Amniotic epithelial cell (primary cell): ENCODE measurements at places on chromosomes 4 and X.

DNA sequence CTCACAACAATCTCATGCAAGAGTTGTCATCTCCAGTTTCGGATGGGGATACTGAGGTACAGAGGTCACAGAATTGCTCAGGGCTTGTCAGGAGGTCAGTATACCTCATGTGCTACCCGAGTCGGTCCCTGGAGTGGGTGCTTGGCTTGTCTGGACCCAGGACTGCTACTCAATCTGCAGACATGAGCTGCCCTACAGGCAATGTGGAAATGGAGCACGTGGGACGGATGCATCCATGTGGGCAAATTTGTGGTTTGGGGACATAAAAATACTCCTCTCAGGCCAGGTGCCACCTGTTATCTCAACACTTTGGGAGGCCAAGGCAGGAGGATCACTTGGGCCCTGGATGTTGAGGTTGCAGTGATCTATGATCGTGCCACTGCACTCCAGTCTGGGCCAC is 15.8 kb downstream of the USP11 start:
- no peak for DNase-seq

GRCh38 chr4:87555773-87556619 is 26.8 kb upstream of the SPARCL1 start:
- DNase-seq = peak; percentile 82

- no peak for DNase-seq
Measured at GRCh38 chr4:144318797-144319196, 178.3 kb upstream of the GYPA start.

GRCh38 chrX:48474127-48474526 is 1.9 kb upstream of the FTSJ1 start:
- DNase-seq = no peak

GRCh38 chr4:76546759-76547742 is 112.0 kb downstream of the SHROOM3 start:
- peak; percentile 82 for DNase-seq

DNA sequence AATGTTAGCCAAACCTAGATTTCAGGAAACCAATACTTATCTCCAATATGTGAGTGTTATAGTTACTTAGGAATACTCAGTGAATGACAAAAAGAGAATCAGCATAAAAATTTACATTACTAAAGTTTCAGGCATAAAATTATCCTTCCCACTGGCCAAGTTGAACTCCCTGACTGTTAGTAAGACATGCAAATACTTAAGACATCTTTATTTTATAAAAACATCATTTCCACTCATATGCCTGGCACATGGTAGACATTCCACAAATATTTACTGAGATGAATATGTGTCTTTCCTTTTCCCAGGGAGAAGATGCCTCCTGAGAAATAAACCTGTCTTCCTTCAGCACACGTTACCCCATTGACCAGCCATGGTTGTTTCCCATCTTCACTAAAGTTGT is 7.3 kb downstream of the VEGFD start:
- DNase-seq = no peak

- no peak for DNase-seq
Measured at GRCh38 chr4:795726-796119, 30.2 kb downstream of the CPLX1 start.

DNA sequence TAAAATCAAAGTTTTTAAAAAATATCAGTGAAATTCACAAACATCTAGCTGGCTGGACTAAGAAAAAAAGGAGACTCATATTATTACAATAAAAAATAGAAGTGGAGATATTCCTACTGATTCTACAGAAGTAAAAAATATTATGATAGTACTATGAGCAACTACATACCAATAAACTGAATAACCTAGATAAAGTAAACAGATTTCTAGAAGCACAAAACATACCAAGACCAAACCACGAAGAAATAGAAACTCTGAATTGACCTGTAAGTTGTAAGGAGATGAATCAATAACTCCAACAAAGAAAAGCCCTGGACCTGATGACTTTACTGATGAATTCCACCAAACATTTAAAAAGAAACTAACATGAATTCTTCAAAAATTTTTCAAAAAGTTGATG is 867.3 kb downstream of the PCDH18 start:
- DNase-seq = peak; percentile 17

DNA sequence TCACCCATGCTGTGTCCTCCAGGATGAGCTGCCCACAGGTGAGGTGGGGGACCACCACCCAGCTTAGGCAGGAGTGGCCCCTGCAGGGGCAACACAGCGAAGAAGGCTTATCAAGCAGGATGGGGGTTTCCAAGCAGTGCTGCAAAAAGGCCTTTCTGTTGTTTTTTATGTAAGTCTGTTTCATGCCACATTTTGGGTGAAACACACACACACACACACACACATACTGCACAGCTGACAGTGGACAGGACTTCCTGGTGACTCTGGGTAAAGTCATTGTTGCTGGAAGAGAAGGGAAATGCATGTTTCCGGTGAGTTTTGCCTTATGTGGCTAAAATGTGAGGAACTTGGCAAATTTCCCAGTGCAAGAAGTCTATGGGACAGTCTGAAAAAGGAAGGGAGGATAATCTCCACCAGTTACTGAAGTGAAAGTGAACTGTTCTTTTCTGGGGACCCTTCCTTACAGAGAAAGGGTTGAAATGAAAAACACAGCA is 119.2 kb downstream of the IRF2 start:
- peak; percentile 69 for DNase-seq

DNA sequence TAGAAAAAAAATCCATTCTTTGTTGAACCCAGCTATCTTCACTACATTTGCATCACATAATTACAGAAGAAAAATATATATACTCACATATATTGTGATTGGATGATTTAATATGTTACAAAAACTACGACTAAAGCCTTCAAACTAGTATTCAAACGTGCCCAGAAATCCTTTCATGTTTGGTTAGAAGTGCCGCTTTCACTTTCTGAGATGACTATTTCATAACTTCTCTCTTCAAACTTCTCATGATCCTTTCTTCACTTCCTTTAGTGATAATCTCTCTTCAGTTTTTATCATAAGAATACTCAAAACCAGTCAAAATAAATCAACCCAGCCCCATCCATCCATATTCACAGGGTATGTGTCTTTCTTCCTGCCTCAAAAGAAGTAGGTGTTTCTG is 50.8 kb upstream of the NAF1 start:
- DNase-seq = no peak

DNA sequence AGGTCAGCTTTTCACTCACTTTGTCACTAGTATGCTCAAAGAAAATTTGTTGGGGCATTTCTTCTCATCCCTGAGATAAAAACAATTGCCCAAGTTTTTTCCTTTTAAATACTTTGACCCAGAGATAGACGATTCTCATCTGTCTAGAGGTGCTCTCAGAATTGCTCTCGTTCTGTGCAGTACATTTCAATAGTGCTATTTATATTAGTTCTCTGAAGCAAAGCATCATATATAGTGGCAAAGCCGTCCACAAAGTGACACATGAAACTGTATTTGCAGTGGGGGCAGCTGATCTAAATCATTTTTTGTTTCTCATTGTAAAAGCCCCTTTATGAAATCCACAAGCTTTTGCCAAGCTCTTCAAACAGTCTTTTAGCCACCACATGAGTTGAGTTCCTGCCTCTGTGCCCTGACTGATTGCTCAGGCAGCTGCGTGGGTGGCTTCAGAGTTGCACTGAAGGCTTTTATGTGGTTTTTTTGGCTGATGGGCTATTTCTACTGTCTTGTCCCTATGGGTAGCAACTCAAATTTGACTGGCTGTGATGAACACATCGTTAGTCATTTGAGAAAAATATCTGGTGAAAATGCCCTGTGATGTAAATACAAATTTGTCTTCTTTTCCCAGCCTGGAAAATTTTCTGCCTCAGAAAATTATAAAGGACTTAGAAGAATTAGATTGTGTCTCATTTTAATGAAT is 119.1 kb upstream of the OTUD4 start:
- peak; percentile 72 for DNase-seq

- DNase-seq = peak; percentile 96
Measured at GRCh38 chr4:184383497-184384055, 90.8 kb downstream of the IRF2 start.

- peak; percentile 93 for DNase-seq
Measured at GRCh38 chrX:154719132-154719675, 31.7 kb downstream of the GAB3 start.

- no peak for DNase-seq
Measured at GRCh38 chr4:175238827-175239517, 320.8 kb downstream of the ADAM29 start.

- DNase-seq = peak; percentile 76
Measured at GRCh38 chrX:12011075-12011474, 127.2 kb upstream of the FRMPD4 start.

DNA sequence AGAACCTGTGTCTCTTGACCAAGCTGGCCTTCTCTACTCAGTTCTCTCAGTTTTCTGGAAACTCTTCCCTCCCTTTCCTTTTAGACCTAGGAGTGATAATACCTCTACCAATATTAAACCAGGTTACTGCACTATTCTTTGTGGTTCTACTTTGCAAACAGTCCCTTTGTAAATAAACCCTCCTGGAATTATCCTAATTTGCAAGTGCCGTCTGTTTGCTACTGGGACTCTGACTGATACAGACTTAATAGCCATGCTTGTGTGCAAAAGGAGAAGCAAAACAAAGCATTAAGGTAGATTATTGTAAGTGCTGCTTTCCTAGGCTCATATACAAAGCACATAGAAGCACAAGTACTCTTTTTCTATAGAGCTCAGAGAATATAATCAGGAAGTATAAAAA is 507.0 kb downstream of the INPP4B start:
- DNase-seq = no peak

- DNase-seq = no peak
Measured at GRCh38 chrX:115504167-115504566, 56.8 kb upstream of the PLS3 start.

DNA sequence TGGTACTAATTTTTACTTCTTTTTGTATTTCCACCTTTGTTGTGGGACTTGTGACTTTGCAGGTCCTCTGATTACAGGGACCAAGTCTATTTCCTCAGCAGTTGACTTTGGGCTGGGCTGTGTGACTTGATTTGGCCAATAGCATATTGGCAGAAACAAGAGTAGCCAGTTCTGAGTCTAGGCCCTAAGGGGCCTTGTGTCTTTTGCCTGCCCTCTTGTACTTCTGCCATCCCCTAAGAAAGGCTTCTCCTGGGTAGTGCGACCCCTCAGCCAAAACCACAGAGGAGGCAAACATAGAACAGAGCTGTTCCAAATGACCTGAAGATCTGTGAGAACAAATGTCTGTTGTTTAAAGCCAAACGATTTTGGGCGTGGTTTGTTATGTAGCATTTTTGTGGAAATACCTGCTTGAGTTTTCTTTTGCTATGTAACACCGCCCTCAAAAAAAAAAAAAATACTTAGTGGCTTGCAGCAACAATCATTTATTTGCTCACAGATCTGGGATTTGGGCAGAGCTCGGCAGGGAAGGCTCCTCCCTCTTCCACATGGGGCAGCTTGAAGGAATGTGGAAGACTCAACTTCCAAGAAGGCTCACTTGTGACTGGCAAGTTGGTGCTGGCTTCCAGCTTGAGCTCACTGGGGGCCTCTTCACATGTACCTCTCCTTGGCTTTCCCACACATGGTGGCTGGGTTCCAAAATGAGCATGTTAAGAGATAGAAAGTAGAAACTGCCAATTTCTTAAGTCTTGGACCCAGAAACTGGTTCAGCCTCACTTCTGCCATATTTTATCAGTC is 423.0 kb upstream of the CNKSR2 start:
- DNase-seq = no peak

- no peak for DNase-seq
Measured at GRCh38 chrX:101656817-101657216, 2.8 kb downstream of the ARMCX2 start.

DNA sequence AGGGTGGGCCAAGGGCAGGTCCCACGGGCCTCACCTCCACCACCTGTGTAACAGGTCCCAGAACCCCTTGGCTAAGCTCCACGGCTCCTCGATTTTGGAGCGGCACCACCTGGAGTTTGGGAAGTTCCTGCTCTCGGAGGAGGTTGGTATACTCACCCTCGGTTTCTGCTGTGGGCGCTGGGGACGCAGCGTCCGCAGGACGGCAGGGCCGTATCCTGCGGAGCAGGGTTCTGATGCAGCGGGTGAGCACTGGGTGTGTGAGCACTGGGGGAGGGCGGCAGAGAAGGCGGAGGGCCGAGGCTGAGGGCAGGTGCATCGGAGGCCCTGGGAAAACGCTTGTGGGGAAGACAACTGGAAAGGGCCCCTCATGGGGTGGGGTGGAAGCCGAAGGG is 11.0 kb downstream of the ATP5ME start:
- DNase-seq = no peak

GRCh38 chr4:7295197-7295910 is 103.0 kb downstream of the SORCS2 start:
- DNase-seq = no peak

DNA sequence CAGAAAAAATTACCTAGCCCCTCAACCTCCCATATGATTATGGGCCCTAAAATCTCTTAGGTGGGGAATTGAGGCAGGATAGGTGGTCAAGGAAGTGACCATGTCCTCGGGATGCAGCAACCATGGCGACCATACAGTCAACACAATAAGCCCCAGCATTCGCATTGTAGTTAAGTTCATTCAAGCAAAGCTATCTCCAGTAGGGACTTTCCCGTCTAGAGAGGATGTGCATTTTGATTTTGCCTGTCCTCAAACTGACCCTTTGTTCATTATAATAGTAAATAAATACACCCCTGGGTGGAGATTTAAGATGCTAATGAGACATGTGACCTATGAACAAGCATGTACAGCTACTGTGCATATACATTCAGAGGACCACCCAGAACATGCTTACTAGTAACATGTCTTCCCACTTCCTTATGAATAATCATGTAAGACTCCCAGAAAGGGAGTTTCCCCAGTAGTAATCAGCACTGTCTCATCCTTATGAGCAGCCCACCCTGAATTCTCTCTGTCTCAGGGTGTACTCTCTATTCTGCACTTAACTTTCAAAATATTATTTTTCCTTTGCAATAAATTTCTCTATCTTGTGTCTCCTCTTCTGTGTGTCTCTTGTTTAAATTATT is 74.3 kb downstream of the NUDT11 start:
- no peak for DNase-seq

GRCh38 chr4:28755081-28755480 is 1894.4 kb downstream of the STIM2 start:
- no peak for DNase-seq

- no peak for DNase-seq
Measured at GRCh38 chrX:41887691-41888090, 35.7 kb downstream of the CASK start.

GRCh38 chr4:45944000-45944399 is 179.9 kb downstream of the GABRG1 start:
- DNase-seq = no peak

- DNase-seq = no peak
Measured at GRCh38 chrX:114268643-114269042, 315.2 kb upstream of the HTR2C start.

DNA sequence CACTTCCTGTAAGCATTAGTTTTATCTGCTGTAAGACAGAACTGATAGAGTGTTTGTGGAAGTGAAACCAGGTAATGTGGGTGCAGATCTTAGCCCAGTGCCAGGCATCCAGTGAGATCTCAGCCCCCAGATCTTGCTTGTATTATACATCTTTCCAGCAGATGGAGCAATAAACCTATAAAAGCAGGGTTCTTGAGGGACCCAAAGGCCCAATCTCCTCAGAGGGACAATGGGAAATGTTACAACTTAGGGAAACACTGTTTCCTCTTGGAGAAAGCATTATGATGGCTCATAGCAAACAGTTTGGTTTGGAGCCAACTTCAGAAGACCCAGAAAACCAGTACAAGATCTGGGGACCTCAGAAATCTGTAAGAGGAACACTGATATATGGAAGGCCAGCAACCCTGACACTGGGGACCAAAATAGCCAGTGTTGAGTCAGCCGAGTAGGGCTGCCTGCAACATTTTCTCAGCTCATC is 206.3 kb downstream of the SLC7A11 start:
- peak; percentile 71 for DNase-seq
